ENCODE measurements at places on chromosomes 12 and 14.
A peak's percentile ranks its signal among the peaks of the same experiment; 100 is the strongest.

DNA sequence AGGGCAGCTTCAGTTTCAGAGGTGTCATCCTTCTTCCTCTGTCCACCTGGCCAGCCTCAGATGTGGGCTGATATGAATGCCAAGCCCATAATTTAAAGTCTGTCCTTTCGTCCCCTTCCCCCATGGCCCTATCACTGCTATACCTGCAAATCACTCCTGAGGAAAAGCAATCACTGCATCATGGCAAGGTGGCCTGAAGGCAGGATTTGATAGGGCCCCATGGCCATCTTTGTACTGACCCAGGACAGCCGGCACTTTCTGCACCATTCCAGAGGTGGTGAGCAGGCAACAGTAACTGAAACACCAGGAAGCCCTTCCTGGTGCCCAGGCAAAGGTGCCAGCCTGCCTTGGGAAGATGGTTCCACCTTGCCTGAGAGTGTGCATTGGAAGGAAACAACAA lies 60.8 kb downstream of the ANO2 start:
- no peak for DNase-seq

GRCh38 chr14:29721586-29721985 lies 206.1 kb downstream of the PRKD1 start:
- DNase-seq: no peak

DNA sequence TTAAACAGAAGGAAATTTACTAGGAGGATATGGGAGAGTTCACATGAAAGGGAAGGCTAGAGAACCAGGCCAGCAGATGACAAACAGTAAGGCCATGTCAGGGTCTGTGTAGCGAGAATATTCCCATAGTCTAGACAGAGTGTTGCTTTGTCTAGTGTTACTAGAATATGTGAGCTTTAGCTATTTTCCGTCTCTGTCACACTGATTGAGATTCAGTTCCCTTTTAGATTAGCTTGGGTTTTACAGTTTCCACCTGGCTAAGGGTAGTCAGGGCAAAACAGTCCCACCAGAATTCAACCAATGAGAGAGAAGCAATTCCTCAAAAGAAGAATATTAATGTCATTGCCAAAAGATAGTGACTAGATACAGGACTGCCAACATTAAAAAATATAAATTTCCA lies 82.8 kb upstream of the MDM1 start:
- DNase-seq: no peak

- DNase-seq: no peak
Observed at GRCh38 chr12:93387780-93388179, 10.1 kb downstream of the NUDT4 start.

DNA sequence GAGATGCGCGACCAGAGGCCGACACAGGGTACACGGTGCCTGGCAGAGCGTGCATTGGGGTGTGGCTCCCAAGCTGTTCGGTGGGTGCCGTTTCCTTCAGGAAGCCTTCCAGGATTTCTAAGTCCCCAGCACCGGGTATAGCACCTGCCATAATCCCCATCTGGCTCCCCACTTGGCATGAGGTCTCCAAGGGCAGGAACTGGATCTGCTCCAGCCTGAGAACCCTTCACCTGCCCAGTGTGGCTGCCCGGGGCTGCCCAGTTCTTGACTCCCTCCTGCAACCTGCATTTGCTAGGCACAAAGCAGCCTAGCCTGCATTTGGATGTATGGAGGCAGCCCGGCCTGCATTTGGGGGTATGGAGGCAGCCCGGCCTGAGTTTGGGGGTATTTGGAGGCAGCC lies 69.7 kb downstream of the RFLNA start:
- DNase-seq: no peak

GRCh38 chr12:87967871-87968270 lies 61.3 kb downstream of the C12orf50 start:
- no peak for DNase-seq

DNA sequence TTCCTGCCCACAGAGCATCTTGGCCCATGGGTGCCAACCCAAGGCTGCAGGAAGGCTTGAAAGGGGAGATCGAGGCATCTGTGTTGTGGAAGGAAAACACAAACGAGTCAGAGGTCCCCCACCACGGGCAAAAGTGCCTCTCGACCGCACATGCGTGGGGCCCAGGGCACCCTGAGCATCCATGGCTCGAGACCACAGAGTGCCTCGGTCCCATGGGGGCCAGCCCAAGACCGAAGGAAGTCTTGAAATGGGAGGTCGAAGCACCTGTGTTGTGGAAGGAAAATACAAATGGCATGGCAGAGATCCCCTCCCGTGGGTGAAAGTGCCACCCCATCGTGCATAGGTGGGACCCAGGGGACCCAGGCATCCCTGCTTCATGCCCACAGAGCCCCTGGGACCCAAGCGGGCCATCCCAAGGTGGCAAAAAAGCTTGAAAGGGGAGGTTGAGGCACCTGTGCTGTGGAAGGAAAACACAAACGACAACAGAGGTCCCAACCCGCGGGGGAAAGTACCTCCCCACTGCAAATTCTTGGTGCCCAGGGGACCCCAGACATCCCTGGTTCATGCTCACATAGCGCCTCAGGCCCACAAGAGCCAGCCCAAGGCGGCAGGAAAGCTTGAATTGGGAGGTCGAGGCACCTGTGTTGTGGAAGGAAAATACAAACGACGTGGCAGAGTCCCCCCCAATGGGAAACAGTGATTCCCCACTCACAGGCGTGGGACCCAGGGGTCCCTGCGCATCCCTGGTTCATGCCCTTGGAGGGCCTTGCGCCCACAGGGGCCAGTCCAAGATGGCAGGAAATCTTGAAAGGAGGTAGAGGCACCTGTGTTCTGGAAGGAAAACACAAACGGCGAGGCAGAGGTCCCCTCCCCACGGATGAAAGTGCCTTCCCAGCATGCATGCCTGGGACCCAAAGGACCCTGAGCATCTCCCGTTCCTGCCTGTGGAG lies 373.0 kb downstream of the ALG10 start:
- no peak for DNase-seq

- no peak for DNase-seq
Observed at GRCh38 chr14:48456051-48456450, 780.6 kb upstream of the MDGA2 start.

GRCh38 chr12:76190299-76190698 lies 105.8 kb upstream of the NAP1L1 start:
- DNase-seq: no peak

- no peak for DNase-seq
Observed at GRCh38 chr14:91068642-91069041, 8.2 kb upstream of the RPS6KA5 start.

DNA sequence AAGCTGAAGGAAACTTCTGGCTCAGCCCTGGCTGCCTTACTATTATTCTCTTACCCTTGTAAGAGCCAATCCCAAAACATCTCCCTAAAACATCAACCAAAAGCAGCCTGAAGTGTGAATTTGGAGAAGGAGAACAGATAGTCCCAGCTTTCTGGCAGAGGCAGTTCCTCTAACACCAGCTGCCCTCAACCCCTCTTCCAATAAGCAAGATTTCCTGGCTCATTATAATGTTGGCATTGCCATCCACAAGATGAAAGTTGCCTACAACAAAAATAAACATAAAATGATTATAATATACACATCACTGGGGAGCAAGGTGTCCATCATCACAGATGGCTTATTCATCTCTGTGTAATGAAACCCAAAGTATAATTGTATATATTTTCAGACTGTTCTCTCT lies 352.5 kb upstream of the CCDC196 start:
- no peak for DNase-seq

- DNase-seq: no peak
Observed at GRCh38 chr12:75990189-75990912, 41.2 kb downstream of the PHLDA1 start.

DNA sequence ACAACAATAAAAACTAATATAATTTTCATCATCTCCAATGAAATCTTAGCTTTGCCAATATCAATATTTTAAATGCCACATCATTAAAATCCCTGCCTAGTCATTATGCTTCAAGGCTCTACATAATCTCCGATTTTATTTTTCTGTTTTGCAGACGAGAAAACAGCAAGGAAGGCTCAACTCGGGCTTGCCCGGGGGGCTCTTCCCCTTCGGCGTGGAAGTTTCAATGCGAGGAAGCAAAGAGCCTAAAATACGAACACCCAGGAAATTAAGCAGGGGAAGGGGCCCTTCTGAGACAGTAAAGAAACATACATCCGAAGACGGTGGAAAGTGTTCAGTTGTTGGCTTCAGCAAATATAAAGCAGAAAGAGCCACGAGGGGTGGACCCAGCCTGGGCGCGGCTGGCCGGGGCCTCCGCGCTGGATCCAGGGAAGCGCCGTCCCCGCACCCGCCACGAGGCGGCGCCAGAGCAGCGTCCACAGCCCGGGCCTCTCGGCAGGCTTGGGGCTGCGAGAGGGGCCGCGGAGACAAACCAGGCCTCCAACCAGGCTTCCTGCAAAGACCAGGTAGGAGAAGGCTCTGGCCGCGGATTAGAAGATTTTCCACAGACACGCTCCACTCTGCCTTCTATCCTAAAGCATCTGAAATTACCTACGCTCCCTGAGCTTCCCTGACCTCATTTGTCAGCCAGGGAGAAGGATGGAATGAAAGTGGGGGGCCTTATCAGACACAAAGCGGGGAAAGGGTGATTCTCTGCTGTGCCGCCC lies 77.2 kb downstream of the SERPINA3 start:
- peak; percentile 5 for DNase-seq

DNA sequence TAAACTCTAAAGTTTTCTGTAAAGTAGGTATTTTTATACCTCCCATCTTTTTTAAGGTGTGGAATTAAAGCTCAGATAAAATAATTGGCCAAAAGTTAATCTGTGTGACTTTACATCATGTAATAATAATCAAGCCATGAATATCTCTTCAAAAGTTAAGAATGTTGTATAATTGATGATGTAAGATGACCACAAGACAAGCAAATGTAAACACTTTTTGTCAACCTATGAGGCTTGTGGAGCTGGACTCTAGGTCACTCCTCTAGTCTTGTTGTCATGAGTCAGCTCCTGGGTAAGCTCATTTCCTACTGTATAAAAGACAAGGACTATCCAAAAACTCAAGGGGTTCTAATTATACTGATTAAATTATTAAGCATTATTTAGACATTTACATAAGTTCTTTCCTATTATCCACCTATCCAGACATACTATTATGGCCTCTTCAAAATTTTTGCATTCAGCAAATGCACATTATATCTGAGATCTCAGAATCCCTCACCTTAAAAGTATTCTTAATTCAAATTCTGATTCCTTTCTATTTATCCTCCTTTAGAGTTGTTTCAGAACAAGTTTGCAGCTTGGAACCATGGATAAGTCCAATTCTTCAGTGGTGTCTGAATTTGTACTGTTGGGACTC lies at the start of gene OR4K5:
Gene OR4K5 (plus strand): TSS at position 587 of the 637 bp plus-strand sequence. CDS start 0 bp downstream, at position 587.
- DNase-seq: no peak

GRCh38 chr12:45918818-45919217 lies 71.6 kb downstream of the SCAF11 start:
- DNase-seq: no peak

DNA sequence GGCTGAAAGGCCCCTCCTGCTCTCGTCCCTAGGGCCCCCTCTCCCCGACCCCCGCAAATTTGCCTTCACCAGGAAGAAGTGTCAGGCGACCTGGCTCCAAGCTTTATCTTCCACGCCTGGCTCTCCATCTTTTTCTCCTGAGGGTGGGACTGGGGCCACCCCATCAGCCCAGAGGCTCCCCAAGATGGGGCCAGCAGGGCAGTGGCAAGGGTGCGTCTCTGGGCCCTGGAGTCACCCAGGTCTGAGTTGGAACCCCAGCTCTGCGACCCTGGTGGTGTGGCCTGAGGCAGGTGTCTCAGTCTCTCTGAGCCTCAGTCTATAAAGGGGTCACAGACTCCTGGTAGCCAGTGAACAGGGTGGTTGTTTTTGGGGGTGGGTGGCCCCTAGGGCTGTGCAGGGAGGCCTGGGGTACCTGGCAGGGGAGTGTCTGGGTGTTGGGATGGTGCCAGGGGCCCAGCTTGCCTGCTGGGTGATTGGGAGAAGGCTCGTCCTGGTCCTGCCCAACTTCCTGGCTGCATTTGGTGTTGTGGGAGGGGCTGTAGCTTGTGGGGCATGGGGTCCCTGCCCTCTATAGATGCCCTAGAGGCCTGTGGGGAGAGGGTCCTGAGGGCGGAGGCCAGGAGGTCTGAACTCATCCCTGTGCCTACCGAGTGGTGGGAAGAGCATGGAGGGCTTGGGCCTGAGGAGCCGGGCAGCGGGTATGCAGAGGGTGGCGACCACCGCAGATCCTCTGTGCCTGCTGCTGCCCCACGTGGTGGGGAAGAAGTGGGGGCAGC lies 7.6 kb downstream of the KIF26A start:
- no peak for DNase-seq

DNA sequence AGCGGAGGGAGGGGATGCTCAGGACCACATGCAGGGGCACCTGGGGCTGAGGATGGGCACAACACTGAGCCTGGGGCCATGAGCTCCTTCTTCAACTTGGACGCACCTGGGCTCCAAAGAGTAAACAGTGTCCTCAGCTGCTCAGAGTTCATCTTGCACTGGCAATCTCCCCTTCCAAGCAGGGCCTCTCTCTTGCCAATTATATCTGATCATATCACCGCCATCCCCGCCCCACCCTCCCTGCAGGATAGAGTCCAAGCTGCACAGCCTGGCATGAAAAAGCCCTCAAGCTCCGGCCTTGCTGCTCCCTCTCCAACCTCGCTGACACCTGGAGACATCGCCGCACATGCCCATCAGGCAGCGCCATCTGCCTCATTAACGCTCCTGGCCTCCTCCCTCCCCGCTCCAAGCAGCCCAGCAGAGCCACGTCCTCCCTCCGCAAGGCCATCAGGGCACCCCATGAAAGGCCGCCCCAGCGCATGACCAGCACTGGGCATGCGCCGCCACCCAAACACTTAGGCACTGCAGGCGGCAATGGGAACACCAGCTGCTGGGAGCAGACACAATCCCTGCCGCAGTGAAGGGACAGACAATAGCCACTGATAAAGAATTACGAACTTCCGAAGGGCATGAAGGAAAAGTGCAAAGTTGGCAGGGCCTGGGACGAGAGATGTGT lies 88.8 kb downstream of the CHGA start:
- no peak for DNase-seq

DNA sequence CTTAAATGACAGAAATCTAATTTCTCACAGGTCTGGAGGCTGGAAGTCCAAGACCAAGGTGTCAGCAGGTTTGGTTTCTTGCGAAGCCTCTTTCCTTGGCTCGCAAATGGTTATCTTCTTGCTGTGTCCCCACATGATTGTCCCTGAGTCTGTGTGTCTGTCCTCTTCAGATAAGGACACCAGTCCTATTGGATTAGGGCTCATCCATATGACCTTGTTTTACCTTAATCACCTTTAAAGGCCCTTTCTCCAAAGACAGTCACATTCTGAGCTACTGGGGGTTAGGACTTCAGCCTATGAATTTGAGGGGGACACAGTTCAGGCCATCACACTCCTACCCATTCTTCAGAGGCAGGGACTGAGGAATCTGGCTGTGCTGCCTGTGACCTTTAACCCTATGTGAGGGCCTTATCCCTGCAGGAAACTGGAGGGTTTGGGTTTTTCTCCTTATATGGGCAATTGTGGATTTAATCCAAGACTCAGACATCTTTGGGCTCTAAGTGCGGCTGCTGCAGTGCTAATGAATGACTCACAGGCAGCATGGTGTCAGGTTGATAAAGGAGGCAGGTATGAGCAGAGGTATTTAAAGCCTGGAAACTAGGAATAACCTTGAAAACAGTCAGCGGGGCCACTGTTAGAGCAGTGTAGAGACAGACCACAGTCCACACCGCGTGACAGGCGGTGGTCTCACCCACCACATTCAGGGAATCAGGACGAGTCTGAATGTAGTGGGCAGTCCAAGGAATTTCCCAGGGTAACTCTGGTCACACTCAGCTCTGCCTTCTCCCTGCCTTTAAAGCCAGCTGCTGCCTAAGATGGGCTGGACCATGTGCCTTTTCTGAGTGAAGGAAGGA lies 10.2 kb downstream of the TPCN1 start:
- no peak for DNase-seq

- no peak for DNase-seq
Observed at GRCh38 chr12:29728030-29728429, 55.7 kb downstream of the TMTC1 start.

All from stimulated activated CD4-positive, alpha-beta T cell treated with anti-CD3 and anti-CD28 coated beads, Interleukin-1b, Interleukin-23, amount 100 ng/mL, for 24 hours (primary cell).